ENCODE measurements at places on chromosomes 2 and 18.

DNA sequence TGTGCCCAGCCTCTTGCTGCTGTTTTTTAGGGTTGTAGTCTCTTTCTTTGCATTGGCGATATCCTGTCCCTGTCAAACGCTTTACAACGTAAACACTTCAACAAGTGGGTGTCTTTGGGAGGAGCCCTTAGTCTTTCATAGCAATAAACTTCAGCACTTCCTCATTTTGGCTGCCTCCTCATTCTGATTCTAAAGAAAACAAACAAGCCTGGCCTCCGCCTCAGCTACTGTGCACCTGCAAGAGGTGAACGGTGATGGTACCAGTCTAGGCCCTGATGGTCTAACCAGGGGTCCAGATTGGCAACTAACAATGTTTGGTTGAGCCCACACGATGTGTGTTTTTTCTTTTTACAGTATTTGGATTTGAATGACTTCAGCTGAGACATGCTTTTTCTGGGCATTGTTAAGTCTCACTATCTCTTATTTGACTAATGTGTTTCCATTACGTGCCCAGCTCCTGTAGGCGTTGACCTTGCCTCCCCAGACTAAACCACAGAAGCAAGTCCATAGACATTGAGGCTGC, 53.2 kb upstream of the CUL3 start:
- DNase-seq = no peak

GRCh38 chr18:13003466-13003896, 12.3 kb downstream of the CEP192 start:
- no peak for DNase-seq

GRCh38 chr2:7658486-7658885, 741.3 kb downstream of the RNF144A start:
- DNase-seq = no peak

DNA sequence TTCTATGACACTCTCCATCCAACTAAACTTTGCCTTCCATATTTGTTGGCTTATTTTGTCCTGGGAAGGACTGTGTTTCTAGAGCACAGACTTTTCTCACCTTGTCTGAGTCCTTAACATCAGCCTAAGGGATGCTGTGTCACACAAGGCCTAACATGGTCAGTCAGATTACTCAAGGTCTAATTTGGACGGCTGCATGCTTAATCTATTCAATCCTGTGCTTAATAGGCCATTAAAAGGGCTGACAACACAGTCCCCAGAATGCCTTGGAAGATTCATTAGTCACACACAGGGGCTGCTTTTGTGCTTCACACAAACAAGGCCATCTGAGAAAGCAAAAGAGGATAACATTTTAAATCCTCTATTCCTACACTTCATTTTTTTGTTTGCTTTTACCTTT, 84.0 kb downstream of the DYNAP start:
- no peak for DNase-seq

DNA sequence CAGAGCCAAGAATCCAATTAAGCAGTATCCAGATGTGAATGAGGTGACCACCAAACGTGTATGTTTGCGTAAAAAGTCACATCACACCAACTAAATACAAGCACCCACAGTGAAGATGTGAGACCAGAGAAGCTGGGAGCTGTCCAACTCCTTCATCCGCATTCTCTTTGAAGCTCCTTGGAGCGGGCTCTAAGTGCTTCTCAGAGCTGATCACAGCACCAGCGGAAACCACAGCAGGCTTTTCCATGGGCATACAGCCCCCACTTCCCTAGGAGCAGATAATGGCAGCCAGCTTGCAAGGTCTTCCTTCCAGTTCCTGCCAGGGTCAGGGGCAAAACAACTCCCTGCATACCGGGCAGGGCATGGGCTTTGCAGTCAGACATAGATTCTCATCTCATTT, 36.4 kb downstream of the REEP1 start:
- no peak for DNase-seq

DNA sequence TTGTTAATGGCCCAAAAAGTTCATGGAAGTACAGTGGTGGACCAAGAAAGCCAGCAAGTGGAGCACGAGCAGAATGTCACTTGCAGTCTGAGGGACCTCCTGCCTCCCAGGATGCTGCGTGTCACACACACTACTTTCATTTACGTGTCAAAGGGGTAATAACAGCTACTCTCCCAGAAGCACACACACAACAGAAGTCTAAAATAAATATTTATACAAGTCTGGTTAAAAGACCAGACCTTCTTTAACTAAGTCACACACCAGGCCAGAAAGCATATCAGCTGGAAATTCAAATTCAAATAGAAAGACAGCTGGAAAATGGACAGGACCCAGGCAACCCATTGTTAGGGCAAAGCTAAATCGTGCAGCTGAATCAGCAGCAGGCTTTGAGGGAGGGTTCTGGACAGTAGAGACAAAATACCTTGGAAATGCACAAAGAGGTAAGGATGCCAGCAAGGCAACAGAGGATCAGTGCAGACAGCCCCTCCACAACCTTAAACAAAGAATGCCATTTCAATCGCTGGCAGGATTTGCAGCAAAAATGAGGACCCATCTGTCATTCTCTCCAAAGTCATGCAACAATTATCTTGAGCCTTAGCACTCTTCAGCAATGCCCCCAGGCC, 160.5 kb downstream of the TMEM163 start:
- no peak for DNase-seq

GRCh38 chr18:47143899-47144485, 6.3 kb downstream of the HDHD2 start:
- no peak for DNase-seq

- DNase-seq = no peak
These were observed 67.0 kb upstream of the ITGB6 start for GRCh38 chr2:160267022-160267421.

- DNase-seq = no peak
These were observed 99.8 kb upstream of the FSIP2 start for GRCh38 chr2:185638771-185639170.

GRCh38 chr2:27932396-27932795, 41.9 kb downstream of the BABAM2 start:
- DNase-seq = no peak

GRCh38 chr2:112162341-112162740, 24.2 kb downstream of the FBLN7 start:
- DNase-seq = no peak

GRCh38 chr2:63871864-63872263, 30.2 kb downstream of the UGP2 start:
- no peak for DNase-seq

DNA sequence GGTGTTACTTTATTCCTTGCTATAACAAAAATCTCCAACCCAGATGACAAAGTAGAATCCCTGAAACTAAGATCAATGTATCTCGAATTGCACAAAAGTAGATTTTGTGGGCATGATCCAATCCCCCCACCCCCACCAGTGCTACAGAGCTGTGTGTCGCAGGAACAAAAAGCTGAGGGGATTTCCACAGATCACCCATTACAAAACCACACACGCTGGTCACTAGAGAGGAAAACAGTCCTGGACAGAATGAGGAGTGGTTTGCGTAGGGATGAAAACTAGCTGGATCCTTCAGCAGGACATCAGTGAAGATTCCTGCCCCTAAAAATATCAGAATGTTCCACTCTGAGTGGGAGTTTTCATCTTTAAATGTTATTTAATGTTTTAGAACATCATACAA, 165.3 kb upstream of the STK17B start:
- DNase-seq = no peak

GRCh38 chr2:168002021-168002553, 245.3 kb downstream of the STK39 start:
- no peak for DNase-seq

DNA sequence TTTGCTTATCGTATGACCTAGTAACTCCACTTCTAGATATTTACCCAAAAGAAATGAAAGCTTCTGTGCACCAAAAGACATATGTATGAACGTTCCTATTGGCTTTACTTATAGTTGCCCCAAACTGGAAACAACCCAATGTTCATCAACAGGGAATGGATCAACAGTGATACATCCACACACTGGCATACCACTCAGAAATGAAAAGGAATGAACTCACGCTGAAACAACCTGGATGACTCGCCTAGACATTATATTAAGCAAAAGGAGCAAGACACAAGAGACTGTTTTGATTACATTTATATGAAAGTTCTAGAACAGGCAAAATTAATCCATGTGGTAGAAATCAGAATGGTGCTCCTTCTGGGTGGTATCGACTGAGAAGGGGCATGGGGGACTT, 18.9 kb downstream of the ADRA2B start:
- no peak for DNase-seq

DNA sequence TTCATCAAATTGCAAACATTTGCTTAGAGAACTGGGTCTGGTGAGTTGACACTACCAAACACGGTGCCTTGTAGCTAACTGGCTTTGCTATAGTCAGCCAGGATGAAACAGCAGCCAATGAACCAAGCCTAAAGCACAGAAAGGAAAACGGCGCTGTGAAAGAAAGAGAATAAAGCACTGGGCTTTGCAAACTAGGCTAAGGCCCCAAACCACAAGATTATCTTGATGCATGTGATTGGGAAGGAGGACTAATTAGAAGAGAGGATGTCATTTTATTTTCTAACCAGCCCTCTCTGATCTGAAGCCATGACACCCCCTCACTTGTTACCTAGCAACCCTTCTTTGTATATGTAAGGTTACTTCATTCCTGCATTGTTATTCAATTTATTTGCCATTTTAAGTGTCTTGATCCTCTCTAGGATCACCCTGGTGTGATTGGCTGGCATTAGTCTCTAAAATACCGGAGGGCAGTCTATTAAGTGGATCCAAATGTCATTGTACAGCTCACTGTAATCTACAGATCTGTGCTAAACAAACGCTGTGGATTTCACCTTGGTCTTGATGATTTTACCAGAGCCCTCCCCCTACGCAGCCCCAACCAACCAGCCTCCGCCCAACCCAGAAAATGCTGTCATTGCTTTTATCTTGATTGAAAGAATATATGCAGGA, 395.4 kb upstream of the ACVR2A start:
- no peak for DNase-seq

- DNase-seq = no peak
These were observed 97.5 kb downstream of the GLI2 start for GRCh38 chr2:120833127-120833675.

GRCh38 chr2:84894758-84895520, 10.5 kb upstream of the TMSB10 start:
- no peak for DNase-seq

DNA sequence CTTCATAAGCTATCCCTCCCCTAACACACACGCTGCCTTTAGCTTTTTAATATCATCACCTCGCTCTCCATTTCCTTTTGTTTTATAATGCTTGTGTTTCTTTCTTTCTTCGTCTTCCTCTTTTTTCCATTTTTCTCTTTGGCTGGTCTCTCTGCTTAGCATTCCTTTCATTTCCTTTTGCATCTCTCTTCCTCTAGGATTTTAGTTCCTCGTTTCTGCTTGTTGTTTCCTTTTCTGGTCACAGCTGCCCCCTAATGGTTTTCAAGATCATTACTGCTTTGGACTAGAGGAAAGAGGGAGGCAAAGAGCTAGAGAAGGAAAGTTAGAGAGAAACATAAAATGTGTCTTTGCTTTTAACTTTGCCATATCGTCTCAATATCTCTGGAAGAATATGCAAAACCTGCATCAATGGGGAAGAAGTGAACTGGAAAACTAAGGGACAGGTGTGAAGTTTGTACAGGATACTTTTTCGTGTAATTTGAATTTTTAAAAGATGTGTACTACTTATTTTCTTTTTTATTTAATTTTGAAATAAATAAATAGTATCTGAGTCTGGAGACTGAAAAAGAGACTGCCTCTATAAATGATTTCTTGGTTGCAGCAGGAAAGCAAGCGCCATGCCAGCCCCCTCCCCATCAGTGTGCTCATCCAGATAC, 6.3 kb upstream of the NRP2 start:
- DNase-seq = no peak

DNA sequence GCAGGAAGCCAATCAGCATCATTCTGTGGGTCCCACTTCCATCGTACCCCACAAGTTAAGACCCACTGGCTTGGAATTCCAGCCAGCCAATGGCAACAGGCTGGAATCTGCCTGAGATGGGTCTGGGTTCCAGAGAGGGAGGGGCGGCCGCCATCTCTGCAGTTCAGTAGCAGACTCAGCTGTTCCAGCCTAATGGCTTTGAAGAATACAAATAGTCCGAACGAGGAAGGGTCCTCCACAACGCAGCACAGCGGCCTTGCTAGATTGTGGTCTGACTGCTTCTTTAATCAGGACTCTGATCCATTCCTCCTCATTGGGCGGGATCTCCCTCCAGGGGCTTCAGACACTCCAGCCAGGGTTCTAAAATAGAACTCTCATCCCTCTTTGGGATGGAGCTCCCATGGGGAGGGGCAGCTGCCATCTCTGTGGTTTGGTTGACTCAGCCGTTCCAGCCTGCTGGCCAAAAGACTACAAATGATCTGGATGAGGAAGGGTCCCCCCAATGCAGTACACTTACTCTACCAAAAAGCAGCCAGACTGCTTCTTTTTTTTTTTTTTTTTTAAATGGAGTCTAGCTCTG, 42.7 kb upstream of the PAIP2B start:
- DNase-seq = no peak

DNA sequence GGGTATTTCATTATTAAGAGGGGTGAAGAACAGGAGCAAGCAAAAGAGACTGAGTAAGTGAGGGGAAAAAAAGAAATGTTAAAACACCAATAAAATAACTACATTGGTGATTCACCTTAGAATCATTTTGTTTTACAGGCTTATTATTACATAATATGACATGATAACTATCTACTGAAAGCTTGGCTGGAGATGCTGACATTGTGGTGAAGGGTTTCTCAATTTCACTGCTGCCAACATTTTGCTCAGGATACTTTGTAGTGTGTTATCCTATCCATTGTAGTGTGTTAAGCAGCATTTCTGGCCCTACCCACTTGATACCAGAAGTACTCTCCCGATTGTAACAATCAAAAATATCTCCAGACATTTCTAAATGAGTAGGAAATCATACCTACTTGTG, 1564.6 kb upstream of the NXPH2 start:
- DNase-seq = no peak

DNA sequence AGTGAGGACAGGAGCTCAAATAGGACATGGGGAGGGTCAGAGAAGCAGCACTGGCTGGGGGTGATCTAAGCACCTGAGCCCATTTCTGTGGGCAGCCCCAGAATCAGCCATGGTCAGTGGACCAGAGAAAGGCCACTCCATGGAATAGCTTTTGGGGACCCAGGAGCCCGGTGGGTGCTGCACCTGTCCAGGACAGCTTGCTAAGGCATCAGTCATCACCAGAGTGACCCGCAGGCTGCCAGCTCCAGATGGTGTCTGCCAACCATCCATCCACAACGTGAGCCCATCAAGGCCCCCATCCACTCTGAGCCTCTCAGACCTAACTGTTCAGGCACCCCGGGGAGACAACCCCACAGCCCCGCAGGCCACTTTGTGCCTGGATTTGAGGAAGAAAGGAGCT, 23.6 kb upstream of the COL6A3 start:
- DNase-seq = no peak

DNA sequence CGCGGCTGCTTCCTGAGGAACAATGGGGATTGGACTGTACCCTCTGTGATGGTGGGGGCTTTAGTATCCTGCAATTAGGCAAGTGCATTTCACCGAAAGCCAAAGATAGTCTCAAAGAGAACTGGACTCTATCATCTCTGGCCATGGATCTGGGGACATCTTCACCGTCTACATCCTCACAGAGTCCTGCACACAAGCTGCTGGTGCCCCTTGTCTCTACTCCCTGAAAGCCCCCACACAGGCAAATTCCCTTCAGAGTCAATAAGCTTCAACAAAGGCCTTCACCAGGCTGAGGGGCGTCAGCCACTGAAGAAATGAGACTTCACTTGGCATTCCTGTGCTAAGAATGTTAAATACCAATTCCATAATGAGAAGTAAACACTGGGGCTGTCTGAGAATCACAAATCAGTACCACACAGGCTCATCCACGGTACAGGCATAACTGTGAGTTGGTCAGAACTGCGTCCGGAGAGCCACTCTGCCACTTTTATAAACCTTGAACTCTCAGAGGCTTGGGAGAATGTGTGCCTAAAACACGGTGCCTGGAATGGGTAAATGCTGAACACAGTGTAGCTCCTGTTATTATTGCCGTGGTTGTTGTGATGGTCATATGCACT, 432.7 kb downstream of the ZNF521 start:
- DNase-seq = no peak

Data from activated CD8-positive, alpha-beta memory T cell treated with anti-CD3 and anti-CD28 coated beads for 1 hour (primary cell).